Lung (tissue), 17 donors: ENCODE measurements at places on chromosomes 1 and 21.

GRCh38 chr1:185811073-185811709 is 77.0 kb downstream of the HMCN1 start:
- no peak for DNase-seq

DNA sequence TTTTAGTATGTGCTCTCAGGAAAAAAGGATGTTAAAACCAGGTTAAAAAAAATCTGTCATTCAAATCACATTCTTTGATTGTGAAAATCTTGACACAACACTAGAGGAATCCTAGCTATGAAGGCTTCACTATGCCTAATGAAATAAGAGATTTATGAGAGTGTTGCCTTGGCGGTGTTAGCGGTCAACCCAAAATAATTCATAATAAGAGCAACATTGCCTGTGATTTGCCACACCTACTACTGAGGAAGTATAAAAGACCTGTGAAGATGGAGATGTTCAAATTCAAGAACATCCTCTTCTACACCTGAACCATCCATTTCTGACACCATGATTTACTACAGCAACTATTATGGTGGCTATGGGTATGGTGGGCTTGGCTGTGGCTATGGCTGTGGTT is at the start of gene KRTAP20-1:
Gene KRTAP20-1 (plus strand): TSS at position 301 of the 400 bp plus-strand sequence. CDS start 30 bp downstream, at position 331.
- no peak for DNase-seq

GRCh38 chr1:107365527-107366240 is 224.8 kb downstream of the NTNG1 start:
- DNase-seq, result no peak

- DNase-seq, result peak; percentile 97
These were observed 12.6 kb upstream of the ACTL8 start for GRCh38 chr1:17742583-17742982.

GRCh38 chr21:34092262-34092921 is 19.0 kb downstream of the MRPS6 start:
- no peak for DNase-seq

DNA sequence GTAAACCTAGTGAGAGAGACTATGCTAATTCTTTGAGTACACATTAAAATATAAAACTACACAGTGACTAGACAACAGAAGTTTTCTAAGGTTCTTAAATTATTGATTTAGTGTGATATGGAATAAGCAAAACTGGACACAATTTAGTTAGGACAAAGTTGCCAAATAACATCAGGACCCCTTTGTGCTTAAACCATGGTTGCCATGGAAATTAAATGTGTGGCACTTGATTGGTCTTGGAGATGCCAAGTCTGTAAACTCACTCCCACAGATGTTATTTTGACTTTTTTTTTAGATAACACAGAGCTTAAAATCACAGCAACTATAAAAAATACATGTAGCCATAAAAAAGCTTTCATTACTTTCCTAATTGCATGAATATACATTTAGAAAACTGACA is 234.6 kb downstream of the BRINP3 start:
- DNase-seq, result peak; percentile 86
